ENCODE measurements at places on chromosomes 2 and 18.

DNA sequence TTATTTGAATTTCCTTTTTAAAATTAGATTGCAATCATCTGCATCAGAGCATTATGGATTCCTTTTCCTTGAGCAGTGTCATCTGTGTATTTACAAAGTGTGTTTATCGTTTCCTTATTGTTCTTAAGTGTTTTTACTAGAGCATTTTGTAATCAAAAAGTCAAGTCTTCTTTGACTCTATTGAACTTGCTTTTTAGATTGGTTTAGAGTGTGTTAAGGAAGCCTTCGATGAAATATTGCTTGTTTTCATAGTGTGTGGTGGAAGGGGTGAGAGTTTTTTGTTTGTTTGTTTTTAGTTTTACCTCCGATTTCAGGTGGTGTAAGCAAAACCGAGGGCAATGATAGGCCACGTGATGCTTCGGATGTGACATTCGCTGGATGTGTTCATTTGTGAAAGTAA is 45.7 kb downstream of the ARHGAP28 start:
- DNase-seq, result no peak

DNA sequence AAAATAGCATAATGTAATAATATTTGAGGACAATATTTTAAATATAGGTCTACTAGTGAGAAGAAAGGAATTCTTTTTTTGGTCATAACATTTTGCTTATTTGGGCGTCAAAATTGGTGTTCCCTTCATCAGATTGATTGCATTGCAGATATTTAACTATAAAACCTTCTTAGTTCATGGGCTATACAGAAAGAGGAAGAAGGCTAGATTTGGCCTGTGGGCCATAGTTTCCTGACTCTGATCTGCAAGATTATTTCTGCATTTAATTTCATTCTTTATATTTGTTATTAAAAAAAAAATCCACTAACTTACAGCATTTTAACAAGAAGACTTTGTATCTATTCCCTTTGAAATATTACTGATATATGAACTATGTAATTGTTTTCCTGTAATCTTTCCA is 31.9 kb downstream of the PIKFYVE start:
- DNase-seq, result no peak

DNA sequence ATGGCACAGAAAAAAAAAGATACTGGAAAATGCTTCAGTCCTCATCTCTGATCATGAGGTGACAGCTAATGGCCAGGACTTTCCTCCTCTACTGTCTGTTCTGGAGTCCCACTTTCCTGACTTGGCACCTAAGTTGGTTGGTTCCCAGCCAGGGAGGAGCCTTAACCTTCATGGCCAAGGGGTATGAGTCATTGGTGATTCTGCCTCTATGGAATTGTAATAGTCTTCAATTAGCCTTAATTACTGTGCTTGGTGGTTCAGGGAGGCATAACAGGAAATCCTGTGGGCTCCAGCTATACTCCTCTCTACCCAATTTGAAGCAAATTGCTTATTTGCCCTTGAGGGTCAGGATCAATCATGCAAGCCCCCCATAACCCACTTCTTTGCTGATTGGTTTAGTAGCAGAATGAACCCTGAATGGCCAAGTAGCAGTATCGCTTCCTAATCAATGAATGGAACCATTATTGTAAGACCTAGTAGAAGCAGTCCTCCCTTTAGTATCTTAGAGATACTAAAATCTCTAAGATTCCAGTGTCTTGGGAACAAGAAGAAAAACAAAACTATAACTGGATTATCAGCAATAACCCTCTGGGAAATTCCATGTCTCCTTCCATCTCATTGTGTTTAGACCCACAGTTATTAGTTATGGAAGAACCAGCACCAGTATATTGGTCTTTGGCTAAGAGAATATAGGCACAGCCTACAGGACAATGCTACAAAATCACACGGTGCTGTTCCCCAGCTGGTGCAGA is 109.0 kb downstream of the COL6A3 start:
- peak; percentile 93 for DNase-seq

GRCh38 chr2:40041422-40042382 is 262.6 kb upstream of the THUMPD2 start:
- DNase-seq, result peak; percentile 59

GRCh38 chr2:112768432-112768831 is 4.0 kb upstream of the CKAP2L start:
- DNase-seq, result peak; percentile 44

GRCh38 chr18:46053368-46054095 is 18.5 kb downstream of the PSTPIP2 start:
- DNase-seq, result peak; percentile 42

DNA sequence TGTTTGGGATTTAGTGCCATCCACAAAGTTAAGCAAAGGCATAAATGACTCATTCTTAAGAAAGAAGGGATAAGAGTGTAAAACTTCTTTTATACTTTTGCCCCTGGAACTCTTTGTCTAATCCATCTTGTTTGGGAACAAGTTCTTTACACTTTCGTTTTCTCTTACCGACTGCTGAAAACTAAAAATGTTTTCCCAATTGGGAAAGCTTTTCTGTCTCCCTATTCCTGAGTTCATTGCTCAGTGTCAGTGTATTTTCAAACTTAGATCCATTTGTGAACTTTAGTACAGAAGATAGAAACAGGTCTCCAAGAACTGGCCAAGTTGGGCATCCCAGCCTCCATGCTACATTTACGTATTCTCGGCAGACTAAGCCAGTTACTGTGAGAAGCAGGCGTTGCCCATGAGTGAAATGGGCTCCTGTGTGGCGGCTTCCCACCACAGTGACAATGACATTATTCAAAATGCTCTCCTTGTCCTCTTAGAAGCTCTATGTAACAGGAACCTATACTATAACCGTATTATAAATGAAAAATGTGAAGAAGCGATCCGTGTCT is 51.7 kb downstream of the TGOLN2 start:
- peak; percentile 63 for DNase-seq
